ENCODE measurements at places on chromosomes 2 and 18. TPM values are rescaled to one million over a fixed set of nuclear protein-coding genes. Genes with fewer than 3 reads are reported as not detected.

- H3K4me1 ChIP-seq, result peaks cover 5% of the 10 kb centered on the region
- no peak for DNase-seq
- no peak overlapping the region for H3K27ac ChIP-seq
- H3K36me3 ChIP-seq, result no peaks in the 10 kb centered on the region
- H3K4me3 ChIP-seq, result no peak overlapping the region
Measured at GRCh38 chr2:127451981-127452380, 33.8 kb downstream of the PROC start.

Gene RNF152
- 2.3 TPM for total RNA-seq

Gene REG1A
- total RNA-seq, result not detected

- peaks cover 2% of the 10 kb centered on the region for H3K4me1 ChIP-seq
- no peak for DNase-seq
- H3K36me3 ChIP-seq, result peaks cover 4% of the 10 kb centered on the region
- H3K27me3 ChIP-seq, result no peaks in the 10 kb centered on the region
Measured at GRCh38 chr2:177520324-177520723, 127.8 kb downstream of the AGPS start.

GRCh38 chr2:47888581-47889280, 17.6 kb downstream of the FBXO11 start:
- no peaks in the 10 kb centered on the region for H3K27me3 ChIP-seq
- no peak overlapping the region for H3K27ac ChIP-seq
- H3K36me3 ChIP-seq, result peaks cover 8% of the 10 kb centered on the region
- H3K4me3 ChIP-seq, result no peak overlapping the region
- DNase-seq, result no peak
- H3K4me1 ChIP-seq, result peaks cover under 1% of the 10 kb centered on the region

- H3K4me1 ChIP-seq, result no peaks in the 10 kb centered on the region
- H3K36me3 ChIP-seq, result no peaks in the 10 kb centered on the region
- no peak for DNase-seq
- no peak overlapping the region for H3K4me3 ChIP-seq
- no peak overlapping the region for H3K27ac ChIP-seq
Measured at GRCh38 chr18:54772056-54772455, 56.2 kb upstream of the RAB27B start.

- peaks cover 4% of the 10 kb centered on the region for H3K36me3 ChIP-seq
- no peak overlapping the region for H3K27ac ChIP-seq
- DNase-seq, result no peak
- no peaks in the 10 kb centered on the region for H3K4me1 ChIP-seq
Measured at GRCh38 chr18:6236258-6236657, 178.5 kb downstream of the L3MBTL4 start.

DNA sequence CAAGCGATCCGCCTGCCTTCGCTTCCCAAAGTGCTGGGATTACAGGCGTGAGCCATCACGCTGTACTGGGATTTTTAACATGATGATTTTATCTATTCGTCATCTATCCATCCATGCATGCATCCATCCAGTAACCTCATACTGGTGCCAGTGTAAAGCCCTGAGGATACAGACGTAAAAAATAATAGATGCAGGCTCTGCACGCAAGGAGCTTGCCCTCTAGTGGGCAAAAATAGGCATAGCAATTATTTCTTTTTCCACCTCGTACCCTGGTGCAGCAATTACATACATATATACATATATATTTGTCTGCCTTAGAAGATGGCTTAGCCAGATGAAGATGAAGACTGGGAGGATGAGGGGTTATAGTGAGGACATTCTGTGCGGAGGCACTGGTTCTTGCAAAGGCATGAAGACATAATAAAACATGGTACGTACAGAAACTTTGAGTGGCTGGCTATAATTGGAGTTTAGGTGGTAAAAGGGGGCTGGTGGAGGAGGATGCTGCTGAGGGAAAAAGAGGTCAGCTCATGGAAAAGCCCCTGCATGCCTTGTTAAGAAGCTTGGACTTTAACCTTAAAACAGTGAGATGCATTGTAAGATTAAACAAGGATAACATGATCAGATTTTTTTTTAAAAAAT, 19.6 kb upstream of the RPIA start:
- no peaks in the 10 kb centered on the region for H3K36me3 ChIP-seq
- H3K4me3 ChIP-seq, result no peak overlapping the region
- peak; percentile 36 for DNase-seq
- no peaks in the 10 kb centered on the region for H3K4me1 ChIP-seq
- no peak overlapping the region for H3K27ac ChIP-seq

- H3K4me1 ChIP-seq, result no peaks in the 10 kb centered on the region
- no peaks in the 10 kb centered on the region for H3K36me3 ChIP-seq
- H3K4me3 ChIP-seq, result no peak overlapping the region
- H3K27ac ChIP-seq, result no peak overlapping the region
- DNase-seq, result no peak
- H3K27me3 ChIP-seq, result no peaks in the 10 kb centered on the region
Measured at GRCh38 chr2:69753659-69754363, 11.9 kb downstream of the ANXA4 start.

DNA sequence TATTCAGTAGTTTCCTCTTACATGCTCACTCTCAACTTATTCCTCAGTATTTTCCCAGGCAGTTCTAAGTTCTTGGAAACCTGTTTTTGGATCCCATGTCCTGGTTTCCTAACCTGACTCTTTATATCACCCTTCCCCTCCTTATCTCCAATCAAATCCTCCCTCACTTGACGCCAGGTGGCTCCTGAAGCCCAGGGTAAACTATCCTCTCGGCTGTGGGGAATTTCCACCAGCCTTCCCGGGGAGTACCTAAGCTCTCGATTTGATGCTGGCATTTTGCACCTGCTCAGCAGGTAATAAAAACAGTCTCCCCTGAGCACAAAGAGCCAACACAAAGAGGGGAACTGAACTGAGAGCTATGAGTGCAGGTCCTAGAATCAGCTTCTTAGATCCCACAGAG, 538.0 kb downstream of the SLC4A3 start:
- DNase-seq, result peak; percentile 39
- H3K4me3 ChIP-seq, result no peak overlapping the region
- no peaks in the 10 kb centered on the region for H3K27me3 ChIP-seq
- no peaks in the 10 kb centered on the region for H3K36me3 ChIP-seq
- no peaks in the 10 kb centered on the region for H3K4me1 ChIP-seq

GRCh38 chr2:217790681-217791392, 212.0 kb downstream of the TNS1 start:
- no peak overlapping the region for H3K27ac ChIP-seq
- no peaks in the 10 kb centered on the region for H3K27me3 ChIP-seq
- no peak overlapping the region for H3K4me3 ChIP-seq

GRCh38 chr18:25350489-25351251, 1.3 kb downstream of the ZNF521 start:
- no peaks in the 10 kb centered on the region for H3K36me3 ChIP-seq
- H3K27me3 ChIP-seq, result peaks cover 10% of the 10 kb centered on the region
- DNase-seq, result peak; percentile 28
- H3K4me1 ChIP-seq, result peaks cover 2% of the 10 kb centered on the region
- H3K27ac ChIP-seq, result no peak overlapping the region

DNA sequence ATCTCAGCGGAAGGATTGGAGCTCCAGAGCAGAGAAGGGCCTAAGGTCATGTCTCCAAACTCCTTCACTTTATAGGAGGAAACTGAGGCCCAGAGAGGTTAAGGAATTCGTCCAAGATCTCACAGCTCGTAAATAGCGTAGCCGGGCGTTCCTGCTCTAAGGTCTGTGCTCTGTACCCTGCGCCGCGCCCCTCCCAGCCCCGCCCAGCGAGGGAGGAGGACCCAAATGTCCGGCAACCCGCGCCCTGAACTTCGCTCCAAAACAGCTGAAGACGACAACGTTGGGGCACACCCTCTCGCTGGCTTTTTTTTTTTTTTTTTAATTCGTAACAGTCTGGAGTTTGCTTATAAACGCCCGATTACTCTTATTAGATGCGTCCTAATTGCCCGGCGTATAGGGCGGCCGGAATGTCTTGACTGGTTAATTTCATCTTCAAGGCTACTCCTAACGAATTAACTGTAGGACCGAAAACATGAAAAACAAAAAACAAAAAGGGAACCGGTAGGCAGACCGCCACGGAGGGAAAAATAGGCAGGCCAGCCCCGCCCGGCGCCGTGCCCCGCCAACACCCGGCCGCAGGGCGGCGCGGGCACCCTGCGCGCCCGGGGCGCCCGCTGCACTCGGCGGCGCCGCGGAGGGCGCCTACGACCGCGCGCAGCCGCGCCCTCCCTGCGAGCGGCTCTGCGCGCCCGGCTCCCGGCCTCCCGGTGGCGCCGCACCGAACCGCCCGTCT, 928 bp upstream of the FOSL2 start:
- H3K27ac ChIP-seq, result no peak overlapping the region
- H3K36me3 ChIP-seq, result no peaks in the 10 kb centered on the region
- DNase-seq, result peak; percentile 74
- peaks cover 9% of the 10 kb centered on the region for H3K4me1 ChIP-seq
- peak overlapping the region; percentile 78 for H3K4me3 ChIP-seq
- H3K27me3 ChIP-seq, result peaks cover 36% of the 10 kb centered on the region

Gene SMAD2
- total RNA-seq, result 114 TPM

Gene COL4A4
- total RNA-seq, result 0.92 TPM

Data from H9 (cell line).